ENCODE measurements at places on chromosomes 7 and 10.

- peak; percentile 74 for DNase-seq
These were observed 65.4 kb downstream of the TACC2 start for GRCh38 chr10:122054048-122055025.

DNA sequence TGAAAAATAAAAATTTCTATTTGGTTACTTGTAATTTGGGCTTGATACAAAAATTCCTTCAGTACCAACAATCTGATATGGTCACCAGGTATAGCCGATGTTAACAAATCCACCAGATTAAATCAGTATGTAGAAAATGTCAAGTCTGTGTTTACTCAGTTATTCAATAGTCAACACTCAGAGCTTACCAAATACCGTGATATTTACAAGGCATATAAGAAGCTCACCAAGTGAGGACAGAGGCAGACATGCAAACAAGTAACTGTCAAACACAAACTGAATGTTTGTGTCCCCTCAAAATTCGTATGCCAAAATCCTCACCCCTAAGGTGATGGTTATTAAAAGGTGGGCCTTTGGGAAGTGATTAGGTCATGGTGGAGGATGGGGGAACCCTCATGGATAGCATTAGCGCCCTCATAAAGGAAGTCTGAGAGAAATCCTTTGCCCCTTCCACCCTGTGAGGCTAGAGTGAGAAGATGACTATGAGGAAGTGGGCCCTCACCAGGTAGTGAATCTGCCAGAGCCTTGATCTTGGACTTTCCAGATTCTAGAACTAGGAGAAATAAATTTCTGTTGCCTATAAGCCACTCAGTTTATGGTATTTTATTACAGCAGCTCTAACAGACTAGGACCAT, 63.1 kb downstream of the TES start:
- no peak for DNase-seq

DNA sequence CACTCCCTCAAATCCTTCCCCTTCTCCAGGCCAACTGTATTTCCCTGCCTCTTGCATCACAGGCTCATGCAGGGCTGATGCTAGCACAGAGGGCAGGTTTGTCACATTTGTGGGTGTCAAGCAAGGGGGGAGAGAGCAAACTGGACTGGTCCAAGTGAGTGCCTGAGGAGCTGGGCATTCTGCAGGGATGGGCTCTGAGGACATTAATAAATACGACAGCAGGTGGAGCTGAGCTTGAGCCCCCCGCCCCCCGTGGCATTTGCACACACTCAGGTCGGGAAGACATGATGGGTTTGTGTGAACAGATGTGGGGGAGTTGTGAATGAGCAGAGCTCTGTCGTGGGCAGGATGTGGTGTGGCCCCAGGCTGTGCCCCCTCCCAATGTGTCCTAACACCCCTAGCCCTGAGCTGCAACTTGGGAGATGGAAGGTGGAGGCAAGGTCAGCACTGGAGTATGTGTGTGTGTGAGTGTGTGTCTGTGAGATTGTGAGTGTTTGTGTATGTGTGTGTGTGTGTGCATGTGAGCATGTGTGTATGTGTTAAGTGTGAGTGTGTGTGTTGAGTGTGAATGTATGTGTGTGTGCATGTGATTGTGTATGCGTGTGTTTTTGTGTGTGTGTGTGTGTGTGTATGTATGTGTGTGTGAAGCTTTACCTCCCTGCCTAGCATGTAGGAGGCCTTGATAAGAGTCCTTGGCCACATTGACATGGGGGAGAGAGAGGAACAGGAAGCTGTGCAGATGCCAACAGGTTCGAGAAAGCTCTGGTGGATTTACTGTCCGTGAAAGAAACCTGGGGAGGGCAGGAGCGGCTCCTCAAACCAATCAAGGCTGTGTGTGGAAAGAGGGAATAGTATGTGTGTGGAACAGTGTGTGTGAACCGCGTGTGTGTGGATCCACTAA, 9.1 kb downstream of the RASSF4 start:
- DNase-seq: no peak

DNA sequence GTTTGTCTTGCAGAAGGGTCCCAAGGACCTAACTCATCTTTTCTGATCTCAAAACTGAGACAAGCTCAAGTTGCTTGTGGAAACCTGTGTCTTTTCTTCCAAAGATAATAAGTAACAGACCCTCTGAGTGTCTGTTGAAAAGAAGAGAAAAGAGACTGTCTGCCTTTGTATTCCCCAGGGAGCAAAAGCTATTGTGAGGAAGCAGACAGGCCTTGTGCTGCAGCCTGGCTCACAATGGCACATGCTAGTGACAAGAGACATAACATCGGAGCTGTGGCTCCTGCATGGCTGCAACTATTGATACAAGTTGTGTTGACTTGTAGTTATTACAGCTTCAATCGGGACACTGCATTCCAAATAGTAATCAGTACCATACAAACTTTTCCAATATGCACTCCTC, 202.9 kb downstream of the DKK1 start:
- no peak for DNase-seq

- no peak for DNase-seq
These were observed 8.7 kb upstream of the UNC5B start for GRCh38 chr10:71203716-71204115.

Measured in heart left ventricle (tissue), 16 donors.